ENCODE measurements at places on chromosomes 6 and 20.

- DNase-seq, result no peak
Measured at GRCh38 chr6:12751694-12752325, 35.2 kb downstream of the PHACTR1 start.

DNA sequence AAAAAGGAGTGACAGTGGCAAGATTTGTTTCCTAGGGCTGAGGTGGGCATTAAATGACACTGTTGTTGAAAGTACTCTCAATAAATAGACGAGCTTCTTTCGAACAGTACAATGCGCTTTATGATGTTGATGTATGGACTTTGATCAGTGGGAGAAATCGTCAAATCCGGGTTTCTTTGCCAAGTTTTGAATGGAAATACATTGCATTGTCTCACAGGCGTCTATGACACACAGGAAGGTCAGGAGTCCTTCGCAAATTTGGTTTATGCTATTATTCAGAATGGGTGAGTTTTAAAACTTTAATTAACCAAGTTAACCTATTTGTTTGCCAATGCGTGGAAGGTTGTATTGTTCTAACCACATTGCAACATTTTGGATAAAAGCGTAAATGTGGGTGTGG lies 547.3 kb upstream of the SLC35B3 start:
- no peak for DNase-seq

- DNase-seq, result no peak
Measured at GRCh38 chr6:30601436-30601814, 15.6 kb downstream of the PPP1R10 start.

- no peak for DNase-seq
Measured at GRCh38 chr6:156780962-156781853, 4.0 kb downstream of the ARID1B start.

DNA sequence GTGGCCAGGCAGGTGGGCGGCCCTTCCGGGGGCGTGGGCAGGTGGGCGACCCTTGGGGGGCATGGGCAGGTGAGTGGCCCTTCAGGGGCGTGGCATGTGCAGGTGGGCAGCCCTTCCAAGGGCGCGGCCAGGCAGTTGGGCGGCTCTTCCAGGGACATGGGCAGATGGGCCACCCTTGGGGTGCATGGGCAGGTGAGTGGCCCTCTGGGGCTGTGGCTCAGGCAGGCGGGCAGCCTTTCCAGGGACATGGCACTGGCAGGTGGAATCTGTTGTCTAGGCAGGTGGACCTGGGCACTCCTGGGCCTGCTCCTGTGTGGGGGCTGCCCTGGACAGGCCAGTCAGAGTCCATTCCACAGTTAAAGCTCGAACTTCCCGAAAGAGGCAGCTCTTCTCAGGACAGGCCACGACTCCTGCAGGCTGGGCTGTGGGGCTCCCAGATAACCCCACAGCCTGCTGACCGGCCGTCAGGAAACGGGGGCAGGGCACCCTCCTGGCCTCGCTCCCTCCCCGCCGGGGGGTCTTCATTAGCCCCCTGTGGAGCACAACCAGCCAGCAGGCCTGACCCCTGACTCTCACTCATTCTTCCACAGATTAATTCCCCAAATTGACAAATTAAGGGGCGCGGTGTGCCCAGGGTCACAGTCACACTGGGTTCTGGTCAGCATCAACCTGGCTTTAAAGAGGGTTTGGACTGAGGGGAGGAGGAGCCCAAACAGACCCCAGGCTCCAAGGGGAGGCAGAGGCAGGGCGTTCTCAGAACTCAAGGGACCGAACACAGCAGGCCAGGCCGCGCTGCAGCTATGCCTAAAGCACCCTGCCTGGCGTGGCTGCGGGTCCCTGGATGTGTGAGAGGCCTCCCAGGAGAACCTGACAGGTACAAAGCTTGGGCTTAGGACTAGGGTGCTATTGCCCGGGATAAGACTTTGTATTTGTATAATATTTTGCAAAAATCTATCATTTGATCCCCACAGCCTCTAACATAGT lies 130.0 kb downstream of the DLL1 start:
- no peak for DNase-seq

DNA sequence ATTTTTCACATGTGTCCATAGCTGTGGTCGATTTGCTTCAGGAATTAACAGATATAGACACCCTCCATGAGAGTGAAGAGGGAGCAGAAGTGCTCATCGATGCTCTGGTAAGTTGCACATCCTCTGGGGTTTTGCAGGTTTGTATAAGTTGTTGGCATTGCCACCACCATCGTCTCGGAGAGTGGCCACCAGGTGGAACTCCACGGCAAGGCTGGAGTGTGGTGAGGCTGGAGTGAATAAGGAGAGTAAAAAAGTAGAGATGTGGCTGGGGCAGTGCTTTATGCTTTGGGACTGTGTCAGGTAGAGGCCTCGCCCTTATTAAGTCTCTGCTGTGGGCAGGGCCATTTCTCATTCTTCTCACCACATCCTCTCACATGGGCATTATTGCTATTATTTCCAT lies 63.7 kb downstream of the CTNNBL1 start:
- no peak for DNase-seq

DNA sequence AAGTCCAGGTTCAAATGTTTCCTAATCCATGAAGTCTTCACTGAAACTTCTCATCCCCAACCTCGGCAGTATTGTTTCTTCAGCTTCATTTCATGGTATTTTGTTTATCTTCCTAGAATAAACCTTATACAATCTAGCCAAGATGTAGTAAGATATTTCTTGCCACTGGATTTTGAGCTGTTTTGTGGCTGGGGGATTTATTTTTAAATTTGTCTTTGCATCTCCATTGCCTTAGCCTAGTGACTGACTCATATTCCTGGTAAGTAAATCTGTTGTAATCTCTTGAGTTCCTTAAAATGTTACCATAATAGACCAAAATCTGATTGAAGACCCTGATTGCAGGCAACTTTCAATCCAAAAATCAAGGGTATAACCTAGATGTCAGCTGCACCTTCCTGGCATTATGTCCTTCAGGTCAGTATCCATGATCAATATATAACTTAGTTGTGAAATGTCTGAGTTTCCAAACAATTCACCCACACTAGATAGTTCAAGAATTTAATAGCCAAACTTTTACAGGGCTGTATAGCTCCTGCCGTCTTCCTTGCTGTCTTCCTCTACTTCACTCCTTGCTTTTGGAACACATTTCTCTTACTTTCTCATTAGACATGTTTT lies 4.7 kb upstream of the TRMT11 start:
- no peak for DNase-seq

All from NCI-H2029 (cell line).